Stimulated activated CD4-positive, alpha-beta T cell treated with anti-CD3 and anti-CD28 coated beads, TNF-alpha, amount 100 ng/mL, for 24 hours (primary cell): ENCODE measurements at places on chromosomes 7 and 10.

DNA sequence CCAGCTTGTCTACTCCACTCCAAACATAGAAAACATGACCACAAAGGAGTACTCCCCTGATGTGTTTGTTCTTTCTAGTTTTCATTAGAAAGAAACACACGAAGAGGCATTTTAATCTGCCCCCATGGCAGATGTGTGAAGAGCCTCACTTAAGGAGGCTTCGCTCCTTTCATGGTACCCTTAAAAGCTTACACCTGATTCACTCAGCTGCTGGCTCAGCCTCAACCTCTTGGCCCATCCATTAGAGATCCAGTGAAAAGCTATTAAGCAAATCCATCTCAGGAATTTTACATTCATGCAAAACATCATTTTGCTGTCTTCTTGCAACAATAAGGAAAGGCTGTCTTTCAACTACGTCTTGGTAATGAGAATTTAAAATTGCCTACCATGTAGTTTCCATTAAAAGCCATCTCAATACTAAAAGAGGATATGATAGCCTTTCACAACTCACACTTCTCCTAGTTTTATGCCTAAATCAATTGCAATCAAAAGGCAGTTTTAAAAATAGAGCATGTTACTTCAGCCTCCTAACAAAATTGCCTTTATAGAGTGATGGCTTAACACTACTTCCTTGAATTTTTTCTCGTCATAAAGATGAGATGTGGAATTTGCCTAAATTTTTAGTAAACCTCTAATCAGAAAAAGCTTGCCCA lies 22.7 kb downstream of the MACC1 start:
- no peak for DNase-seq

GRCh38 chr7:94350734-94351133 lies 44.0 kb upstream of the COL1A2 start:
- no peak for DNase-seq

GRCh38 chr10:103673606-103674005 lies 180.1 kb downstream of the NEURL1 start:
- no peak for DNase-seq

DNA sequence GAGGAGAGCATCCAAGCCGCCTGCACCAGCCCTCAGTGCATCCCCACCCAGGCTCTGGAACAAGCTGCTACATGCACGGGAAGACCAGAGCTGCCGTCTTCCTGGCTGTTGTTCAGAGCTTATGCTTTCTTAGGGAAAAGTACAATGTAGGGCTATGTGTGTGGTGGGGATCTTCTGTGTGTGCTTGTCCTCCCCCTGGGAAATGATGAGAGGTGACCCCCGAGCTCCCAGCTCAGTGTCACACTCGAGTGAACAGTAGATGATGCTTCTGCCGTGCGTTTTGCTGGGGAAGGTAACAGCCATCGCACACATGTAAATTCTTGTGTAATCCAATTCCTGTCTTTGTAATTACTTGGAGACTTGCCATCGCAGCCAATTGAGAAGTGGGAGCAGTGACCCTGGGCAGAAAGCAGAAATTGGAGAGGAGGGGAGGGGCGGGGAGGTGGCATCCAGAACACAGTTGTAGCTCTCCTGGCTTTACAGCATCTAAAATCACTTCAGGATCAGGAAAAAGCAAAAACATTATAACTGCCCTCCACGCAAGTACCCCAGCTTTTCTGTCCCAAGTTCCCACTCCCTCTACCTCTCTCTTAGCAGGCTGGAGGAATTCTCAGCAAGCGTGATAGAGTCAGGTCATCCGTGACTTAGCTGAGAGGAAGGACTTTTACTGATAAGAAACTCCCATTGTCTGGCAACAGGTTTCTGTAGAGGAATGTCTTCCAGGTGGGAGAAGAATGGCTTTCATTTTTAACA lies 149.6 kb downstream of the TCF7L2 start:
- DNase-seq = no peak

DNA sequence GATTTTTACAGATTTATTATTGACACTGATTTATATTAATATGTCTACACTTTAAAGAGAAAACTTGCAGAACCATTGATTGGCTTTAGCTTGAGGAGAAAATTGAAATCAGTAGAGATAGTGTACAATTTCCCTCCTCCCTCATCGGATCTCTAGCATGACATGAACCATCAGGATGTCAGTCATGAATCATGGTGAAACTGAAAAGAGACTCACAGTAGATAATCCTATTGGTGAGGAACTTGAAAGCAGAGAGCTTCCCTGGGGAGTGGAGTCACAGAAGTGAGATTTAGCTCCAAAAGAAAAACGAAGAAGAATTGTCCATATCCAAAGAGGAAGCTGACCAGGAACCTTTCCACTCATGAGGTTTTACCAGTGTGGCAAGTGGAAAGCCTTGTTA lies 346.8 kb downstream of the ABCA13 start:
- no peak for DNase-seq

GRCh38 chr10:93437946-93438612 lies 44.1 kb downstream of the MYOF start:
- no peak for DNase-seq

DNA sequence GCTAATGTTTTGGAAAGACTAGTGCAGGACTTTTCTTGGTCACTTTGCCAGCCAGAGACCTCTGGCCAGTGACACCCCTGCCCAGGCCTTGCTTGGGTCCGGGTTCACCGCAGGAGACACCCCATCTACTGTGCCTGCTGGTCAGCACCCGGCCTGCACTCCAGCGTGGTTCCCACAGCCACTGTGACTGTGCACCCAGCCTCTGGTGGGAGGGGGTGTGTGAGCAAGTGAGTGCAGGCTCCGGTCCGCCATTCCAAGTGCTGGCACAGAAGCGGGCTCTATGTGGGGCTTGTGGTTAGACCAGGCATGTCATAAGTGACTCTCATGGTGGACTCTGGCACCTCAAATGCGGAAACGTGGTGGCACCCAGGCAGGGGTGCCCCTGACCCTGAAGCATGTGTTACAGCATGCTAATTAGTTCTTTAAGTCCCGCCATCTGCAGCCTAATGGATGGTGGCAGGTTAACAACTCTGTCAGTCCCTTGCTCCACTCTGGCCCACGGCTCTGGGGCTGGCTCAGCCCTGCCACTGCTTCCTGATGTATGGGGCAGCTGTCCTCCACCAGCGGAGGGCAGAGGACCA lies 311.9 kb upstream of the HGF start:
- no peak for DNase-seq

DNA sequence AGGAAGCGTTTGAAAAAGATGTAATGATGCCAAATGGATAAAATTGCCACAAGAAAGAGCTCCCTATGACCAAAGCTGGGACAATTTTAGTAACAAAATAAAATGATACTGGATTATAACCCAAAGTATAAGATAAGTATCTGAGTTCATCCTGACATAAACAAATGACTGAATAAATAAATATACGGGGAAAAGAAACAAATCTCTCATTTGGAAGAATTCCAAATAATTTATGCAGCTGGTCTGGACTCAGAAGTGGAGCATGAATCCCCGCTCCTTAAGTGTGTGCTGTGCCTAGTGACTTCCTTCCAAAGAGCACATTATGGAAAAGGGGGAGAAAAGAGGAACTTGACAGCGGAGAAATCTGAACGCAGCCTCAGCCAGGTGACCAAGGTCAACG lies 186.2 kb downstream of the RAMP3 start:
- DNase-seq = no peak

DNA sequence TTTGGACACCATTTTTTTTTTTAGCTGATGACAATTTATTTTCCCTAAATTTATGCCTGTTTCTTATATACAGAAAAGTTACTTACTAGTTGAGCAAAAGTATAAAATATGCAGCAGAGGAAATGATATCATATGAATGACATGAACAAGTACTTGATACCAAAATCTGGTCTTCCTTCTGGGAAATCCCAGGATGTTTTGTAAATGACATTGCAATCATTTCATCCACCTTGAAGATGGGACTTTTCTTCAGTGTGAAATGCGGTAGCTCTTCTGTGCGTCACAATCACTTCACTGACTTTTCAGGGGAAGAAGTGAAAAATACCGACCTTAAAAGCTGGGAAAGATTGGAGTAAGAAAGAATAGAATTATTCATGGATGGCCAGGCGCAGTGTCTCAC lies 23.8 kb downstream of the C1QL3 start:
- no peak for DNase-seq

DNA sequence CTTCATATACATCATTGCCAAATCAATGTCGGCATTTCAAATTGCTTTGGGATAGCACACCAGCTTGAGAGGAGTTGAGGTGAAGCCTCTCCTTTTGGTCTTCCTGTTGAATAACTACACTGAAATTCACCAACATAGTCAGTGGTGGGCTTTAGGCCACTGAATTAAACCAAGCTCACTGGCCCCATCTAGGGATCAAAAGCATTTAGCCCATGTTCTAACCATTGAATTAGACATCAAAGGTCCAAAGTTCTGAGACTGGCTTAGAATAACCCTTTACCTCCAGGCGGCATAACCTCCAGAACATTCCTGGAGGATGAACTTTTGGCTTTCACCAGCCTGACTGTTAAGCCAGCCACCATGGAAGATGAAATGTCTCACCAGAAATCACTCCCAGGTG lies 54.6 kb downstream of the BPGM start:
- DNase-seq = no peak

DNA sequence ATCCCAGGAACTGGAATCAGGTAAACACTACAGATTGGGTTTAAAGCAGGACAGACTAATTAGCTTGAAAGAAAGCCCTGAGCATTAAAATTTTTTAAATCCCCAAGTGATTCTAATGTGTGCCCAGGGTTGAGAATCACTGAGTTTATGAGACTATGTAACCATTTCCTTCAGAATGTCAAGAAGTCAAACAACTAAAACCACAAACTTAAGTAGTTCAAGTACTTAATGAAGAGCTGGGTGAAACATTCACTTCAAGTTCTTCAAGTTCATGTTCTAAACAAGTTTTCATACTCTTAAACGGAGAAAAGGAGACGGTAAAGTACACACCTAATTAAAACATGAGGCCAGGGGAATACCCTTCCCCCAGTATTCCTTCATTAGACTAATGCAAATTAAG lies 28.2 kb upstream of the TLL2 start:
- DNase-seq = no peak

- DNase-seq = no peak
Measured at GRCh38 chr7:152637161-152637560, 38.8 kb downstream of the XRCC2 start.

- DNase-seq = no peak
Measured at GRCh38 chr10:78542141-78542489, 508.5 kb downstream of the RPS24 start.

DNA sequence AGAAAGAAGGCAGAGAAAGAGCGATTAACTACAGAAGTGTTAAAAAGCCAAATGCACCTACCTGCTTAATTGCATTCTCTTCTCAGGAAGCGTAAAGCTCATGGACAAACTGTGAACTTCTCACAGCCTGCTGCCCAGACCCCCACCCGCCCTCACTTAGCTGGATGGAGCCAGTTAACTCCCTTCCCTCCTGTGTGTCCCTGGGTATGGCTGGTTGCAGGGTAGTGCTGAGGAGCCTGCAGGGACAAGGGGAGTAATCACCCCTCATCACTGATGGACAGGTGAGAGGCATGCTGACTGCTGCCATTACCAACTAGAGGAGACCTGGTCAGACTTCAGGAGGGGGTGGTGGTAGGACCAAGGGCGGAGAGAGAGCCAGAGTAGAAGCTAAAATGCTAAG lies 37.5 kb downstream of the ENO4 start:
- DNase-seq = no peak

- DNase-seq = no peak
Measured at GRCh38 chr7:7183061-7183837, 905 bp downstream of the C1GALT1 start.
